ENCODE measurements at places on chromosomes 1 and 21.

DNA sequence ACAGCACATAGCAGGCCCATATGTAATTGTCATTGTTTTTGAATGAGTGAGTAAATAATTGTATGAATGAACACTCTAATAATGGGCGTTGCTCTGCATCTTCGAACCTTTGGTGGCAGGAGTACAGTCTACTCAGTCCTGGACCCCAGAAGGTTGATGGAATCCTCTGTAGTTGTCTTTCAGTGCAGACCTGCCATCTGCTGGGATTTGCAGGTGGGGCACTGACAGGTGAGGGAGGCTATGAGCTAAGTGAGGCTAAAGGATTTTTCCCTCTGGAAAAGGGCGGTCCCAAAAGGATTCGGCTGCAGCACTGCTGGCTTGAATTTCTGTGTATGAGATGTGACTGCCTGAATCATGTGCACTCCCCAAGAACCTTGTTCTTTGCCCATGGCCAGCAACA is 53.4 kb downstream of the PLXNA2 start:
- no peak for DNase-seq

GRCh38 chr1:204032642-204033235 is 40.2 kb upstream of the SOX13 start:
- no peak for DNase-seq

DNA sequence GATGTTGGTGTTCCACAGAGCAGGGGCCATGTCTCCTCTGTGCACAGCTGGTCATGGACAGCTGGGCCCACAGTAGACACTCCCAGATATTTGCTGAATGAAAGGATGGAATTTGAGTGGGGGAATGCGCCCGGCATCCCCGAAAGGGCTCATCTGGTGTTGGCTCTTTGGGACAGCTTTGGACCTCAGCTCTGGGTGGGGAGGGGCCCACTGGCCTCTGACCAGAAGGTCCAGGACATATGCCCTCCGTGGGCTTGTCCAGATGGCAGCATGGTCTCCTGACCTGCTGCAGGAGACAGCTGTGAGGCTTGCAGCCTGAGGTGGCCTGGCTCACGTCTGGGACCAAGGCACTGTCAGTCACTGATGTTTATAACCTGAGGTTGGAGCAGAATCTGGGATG is 160.4 kb upstream of the AJAP1 start:
- no peak for DNase-seq

- DNase-seq = no peak
Measured at GRCh38 chr1:64080941-64081562, 122.4 kb upstream of the UBE2U start.

- no peak for DNase-seq
Measured at GRCh38 chr1:214445199-214445598, 106.2 kb downstream of the PTPN14 start.

- no peak for DNase-seq
Measured at GRCh38 chr1:21922090-21923013, 14.8 kb downstream of the HSPG2 start.

DNA sequence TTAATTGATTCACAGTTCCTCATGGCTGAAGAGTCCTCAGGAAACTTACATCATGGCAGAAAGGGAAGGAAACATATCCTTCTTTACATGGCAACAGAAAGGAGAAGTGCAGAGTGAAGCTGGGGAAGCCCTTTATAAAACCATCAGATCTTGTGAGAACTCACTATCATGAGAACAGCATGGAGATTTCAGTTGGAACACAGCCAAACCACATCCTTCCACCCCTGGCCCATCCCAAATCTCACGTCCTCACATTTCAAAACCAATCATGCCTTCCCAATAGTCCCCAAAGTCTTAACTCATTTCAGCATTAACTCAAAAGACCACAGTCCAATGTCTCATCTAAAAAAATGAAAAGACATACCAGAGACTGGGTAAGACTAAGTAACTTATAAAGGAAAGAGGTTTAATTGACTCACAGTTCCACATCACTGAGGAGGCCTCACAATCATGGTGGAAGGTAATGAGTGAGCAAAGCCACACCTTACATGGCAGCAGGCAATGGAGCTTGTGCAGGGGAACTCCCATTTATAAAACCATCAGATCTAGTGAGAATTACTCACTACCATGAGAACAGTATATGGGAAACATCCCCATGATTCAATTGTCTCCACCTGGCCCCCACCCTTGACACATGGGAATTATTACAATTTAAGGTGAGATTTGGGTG is 105.2 kb downstream of the MRPL39 start:
- DNase-seq = no peak

- no peak for DNase-seq
Measured at GRCh38 chr1:178273707-178274410, 180.0 kb downstream of the RASAL2 start.

- DNase-seq = no peak
Measured at GRCh38 chr1:94022471-94023189, 98.3 kb downstream of the ABCA4 start.

DNA sequence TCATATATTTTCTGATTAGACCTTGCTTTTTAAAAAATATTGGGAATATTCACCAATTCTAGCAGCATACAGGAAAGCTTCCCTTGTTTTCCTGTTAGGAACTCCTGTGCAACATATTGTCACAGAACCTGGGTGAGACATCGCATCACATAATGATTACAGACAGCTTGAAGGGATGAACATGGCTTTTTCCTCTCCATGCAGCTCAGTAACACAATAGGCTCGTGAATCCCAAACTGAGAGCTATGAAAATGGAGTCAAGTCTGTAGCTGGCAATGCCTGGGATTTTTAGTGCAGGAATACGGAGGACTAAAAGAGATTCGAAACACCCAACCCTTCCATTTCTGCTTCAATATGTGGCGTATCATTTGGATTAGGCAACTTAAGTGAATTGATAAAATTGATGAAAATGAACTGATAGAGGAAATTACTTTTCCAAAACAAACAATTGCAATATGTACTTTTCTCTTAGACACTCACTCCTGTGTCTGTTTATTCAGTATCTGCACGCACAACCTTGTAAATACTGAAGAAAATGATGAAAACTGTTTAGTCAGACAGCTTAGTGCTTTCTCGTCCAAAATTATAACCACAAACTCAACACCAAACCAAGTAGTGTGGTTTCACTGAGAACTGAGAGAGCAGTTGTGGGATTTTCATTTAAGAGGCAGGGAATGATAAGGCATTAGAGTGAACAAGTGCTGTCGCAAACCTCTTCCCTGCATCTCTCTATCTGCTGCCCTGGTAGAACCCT is 250.4 kb downstream of the PTBP2 start:
- DNase-seq = no peak
